ENCODE measurements at places on chromosomes 4 and X.
A peak's percentile ranks its signal among the peaks of the same experiment; 100 is the strongest.

- peak; percentile 61 for DNase-seq
These were observed 113.7 kb downstream of the USP46 start for GRCh38 chr4:52545099-52546069.

GRCh38 chr4:3805026-3805425 lies 38.8 kb downstream of the ADRA2C start:
- no peak for DNase-seq

GRCh38 chr4:150457802-150458201 lies 124.1 kb upstream of the MAB21L2 start:
- no peak for DNase-seq

DNA sequence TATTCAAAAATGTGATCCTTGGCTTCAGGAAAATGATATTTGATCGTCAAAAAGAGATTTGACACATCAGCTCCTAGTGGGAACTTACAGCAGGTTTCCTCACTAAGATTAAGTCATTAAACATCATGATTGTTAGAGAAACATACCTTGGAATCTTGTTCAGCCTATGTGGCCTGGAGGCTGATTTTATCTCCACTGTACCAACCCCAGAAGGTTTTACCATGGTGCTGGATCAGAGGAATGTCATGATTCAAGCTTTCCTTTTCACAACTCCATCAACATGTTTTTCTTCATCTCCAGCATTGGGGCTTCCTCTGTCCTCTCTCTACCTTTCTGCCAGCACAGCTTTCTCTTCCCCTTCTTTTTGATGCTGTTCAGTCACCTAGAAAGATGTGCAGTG lies 68.4 kb upstream of the MID1IP1 start:
- DNase-seq = no peak

DNA sequence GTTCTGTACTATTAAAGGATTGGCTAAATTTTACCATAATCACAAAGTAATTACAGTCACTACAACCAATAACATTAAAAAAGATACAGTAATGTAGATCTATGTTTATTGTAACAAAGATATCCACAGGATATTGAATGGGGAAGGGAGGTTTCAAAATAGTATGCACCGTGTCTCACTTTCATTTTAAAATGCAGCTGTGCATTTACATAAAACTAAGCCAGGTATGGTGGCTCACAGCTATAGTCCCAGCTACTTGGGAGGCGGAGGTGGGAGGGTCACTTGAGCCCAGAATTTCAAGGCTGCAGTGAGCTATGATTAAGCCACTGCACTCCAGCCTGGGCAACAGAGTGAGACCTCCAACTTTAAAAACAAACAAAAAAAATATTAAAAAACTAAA lies 8.5 kb downstream of the SRP72 start:
- DNase-seq = no peak

DNA sequence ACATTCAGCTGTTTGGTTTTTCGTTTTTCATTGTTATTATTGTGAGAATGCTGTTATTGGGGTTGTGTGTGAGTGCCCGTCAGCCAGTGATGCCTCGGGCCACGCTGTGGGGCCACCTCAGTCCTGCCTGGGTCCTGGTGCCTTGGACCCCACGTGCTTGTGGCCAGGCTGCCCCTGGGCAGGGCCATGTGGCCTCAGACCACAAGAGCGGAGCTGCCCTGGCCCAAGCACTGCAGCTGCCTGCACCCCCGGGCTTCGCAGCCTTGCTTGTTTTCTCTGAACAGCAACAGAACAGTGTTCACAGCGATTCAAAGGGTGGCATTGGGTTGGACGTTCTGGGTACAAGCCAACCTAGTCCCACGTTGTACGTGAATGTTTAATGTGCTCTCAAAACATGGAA lies 56.9 kb downstream of the CPLX1 start:
- no peak for DNase-seq

- no peak for DNase-seq
These were observed 61.1 kb downstream of the FSTL5 start for GRCh38 chr4:162102713-162103112.

- DNase-seq = no peak
These were observed 12.3 kb downstream of the PGK1 start for GRCh38 chrX:78116365-78116764.

DNA sequence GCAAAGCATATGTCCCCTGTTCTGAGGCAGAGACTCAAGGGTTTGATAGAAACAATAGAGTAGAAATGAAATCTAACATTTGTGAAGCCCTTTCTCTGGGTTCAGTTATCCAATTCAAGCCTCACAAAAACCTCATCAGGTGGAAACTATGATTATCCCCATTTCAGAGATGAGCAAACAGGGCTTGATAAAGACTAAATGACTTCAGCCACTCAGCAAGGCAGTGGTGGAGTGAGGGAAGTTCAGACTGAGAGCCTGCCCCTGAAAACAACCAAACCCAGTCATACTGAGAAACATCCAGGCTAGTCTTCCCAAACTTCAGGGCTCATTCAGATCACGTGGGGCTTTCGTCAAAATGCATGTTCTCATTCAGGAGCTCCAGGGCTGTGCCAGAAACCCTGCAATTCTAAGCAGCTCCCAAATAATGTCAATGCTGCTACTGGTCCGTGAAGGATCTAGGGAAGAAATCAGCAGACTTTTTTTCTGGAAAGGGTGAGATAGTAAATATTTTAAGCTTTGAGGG lies 109.6 kb upstream of the KIT start:
- no peak for DNase-seq

DNA sequence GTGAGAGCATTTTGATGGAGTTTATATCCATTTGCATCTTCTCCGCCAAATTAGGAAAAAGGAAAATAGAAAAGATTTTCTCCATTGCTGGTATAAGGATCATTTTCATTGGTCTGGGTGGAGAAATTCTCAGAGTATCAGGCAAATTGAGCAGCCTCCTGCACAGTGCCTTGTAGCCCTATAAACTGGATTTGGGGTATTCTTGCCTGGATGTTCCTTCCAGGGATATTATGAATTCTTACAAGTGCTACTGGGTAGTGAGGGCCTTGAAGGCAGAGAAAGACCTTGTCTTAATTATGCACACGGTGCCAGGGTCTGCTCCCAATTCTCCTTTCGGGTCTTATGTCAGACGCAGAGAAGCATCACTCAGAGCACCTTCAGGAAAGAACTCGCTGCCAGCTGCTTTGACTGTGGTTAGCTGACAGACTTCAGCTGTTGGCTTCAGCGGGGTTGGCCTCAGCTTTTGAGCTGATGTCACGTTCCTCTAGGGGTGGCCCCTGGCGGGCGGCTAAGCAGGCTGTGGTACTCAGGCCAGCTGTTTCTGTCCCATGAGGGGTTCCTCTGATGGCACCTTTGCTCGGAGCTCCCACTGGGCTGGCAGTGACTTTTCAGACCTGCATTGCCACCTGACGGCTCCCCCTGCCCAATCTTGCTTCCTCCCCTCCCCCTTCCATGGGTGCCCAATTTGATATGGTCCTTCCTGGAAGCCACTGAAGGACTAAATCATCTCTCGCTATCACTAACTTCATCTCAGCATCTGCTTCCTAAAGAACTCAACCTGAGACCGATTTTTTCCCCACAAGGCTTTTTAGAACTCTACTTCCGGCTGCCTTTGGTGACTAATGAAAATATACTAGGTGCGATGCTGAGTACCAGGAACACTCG lies 519.5 kb downstream of the BCOR start:
- no peak for DNase-seq

DNA sequence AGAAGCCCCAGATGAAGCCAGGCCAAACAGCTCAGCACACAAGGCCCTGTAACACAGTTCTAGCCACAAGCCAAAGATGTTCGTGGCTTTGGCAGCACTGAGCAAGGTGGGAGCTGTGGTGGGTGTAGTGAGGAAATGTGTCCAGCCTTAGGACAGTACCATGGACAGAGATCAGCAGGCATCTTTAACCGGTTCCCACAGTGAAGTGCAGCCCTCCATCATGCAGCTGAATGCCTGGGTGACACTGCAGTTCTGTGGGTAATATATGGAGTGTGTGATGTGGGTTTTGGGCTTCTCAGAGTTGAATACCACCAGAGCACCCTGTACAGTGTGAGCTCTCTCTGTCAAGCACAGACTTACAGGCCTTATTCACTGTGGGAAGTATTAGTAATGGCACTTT lies 6.0 kb upstream of the NEXMIF start:
- DNase-seq = no peak

GRCh38 chrX:51332188-51332942 lies at the start of gene NUDT10:
TSS of gene NUDT10 (plus strand) at chrX:51332822. CDS start at chrX:51332966, 144 bp downstream.
- no peak for DNase-seq

- DNase-seq = no peak
These were observed 167.3 kb downstream of the PJA1 start for GRCh38 chrX:68997911-68998310.

- DNase-seq = no peak
These were observed 51.1 kb downstream of the GPC4 start for GRCh38 chrX:133364196-133364595.

GRCh38 chr4:175635546-175635945 lies 176.5 kb downstream of the GPM6A start:
- DNase-seq = no peak

GRCh38 chrX:17700976-17701375 lies 36.3 kb upstream of the SCML1 start:
- no peak for DNase-seq

DNA sequence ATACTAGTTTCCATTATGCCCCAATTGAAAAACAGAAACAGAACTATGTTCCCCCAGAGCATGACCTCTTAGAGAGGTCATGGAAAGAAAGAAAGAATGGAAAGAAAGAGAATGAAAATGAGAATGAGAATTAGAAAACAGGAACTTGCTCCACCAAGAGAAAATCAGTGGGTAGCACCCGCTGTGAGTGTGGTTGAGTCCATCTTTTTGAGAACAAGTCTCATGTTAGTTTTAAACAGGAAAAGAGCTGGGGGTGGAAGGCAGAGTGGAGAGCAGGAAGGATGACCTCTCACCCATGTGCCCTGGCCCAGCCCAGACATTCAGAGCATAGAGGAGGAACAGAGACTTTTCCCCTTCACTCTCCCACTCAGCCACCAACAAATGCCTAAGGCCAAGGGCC lies 4.9 kb downstream of the GSX2 start:
- no peak for DNase-seq

DNA sequence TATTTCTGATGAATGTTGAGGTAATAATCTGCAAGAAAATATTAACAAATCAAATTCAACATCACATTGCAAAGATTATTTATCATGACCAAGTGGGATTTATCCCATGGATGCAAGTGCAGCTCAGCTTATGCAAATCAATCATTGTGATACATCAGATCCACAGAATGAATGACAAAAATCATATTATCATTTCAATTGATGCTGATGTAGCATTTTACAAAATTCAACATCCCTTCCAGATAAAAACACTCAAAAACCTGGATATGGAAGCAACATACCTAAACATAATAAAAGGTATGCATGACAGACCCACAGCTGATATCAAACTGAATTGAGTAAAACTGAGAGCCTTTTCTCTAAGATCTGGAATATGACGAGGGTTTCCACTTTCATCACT lies 1915.4 kb downstream of the ARAP2 start:
- DNase-seq = no peak

DNA sequence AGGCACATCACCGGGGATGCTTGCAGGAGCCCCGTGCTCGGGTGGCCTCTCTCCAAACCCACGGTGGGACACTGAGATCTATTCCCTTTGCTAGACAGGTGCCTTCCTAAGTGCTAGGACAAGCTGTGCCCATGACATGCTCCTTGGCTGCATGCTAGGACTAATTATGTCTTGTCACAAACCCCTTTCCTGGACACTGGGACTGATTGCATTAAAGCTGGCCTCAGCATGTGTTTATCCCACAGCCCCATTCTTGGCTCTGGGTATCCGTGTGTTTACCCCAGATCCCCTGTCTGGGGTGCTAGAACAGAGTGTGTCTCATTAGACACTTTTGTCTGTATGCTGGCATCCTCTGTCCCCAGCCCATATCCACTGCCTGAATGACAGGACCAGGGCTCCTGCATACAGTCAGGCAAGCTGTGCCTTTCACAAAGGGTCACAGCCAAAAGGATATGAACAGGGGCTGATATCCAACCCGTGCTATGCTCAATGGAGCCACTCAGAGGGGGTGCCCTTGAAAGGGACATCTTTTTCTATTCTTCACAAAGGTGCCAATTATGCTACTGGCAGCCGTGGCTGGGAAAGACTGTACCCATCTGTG lies 9.2 kb upstream of the IQSEC2 start:
- DNase-seq = no peak

DNA sequence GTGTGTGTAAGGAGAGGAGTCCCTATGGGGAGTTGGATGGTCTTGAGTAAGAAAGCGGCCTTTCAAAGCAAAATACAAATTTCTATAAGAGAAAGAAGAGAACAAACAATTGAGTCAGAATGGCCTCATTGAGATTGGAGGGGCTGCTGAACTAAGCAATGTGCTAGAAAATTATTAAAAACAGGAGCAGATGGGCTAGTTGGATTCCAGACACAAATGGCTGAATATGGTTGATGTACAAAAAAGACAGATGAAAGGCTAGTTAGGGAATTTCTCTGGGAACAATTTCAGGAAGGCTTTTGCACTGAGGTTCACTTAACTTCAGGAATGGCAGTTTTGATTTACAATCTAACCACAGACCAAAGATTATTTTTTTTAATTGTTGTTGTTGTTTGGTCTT lies 1806.8 kb upstream of the TENM3 start:
- DNase-seq = no peak

- no peak for DNase-seq
These were observed 109.9 kb upstream of the DUSP21 start for GRCh38 chrX:44733931-44734330.

DNA sequence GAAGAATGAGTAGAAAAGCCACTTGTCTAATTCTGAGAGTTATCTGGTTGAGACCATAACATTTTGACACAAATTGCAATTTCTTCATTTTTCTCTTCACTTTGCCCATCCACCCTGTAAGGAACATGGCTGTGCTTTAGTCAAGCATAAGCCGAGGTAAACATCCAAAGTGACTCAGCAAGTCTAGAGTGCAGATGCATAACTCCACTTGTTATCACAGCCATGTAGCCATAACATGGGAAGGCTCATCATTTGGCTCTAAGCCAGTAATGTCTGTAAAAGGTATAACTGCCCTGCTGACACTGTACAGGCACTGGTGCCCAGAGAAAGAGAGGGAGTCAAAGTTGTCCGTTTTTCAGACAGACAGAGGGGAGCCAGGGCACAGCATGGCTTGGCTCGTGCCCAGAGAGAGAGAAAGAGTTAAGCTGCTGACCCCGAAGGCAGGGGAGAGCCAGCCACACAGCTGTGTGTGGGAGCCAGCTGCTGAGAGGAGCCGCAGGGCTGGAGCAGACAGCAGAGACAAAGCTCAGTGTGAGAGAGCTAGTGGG lies 76.9 kb upstream of the EXOC1L start:
- no peak for DNase-seq
